ENCODE measurements at places on chromosomes 7 and 10. TPM values are rescaled to one million over a fixed set of nuclear protein-coding genes. Genes with fewer than 3 reads are reported as not detected.

NKX2-3 gene
- not detected for total RNA-seq

UPK3B gene
- total RNA-seq, result 3.4 TPM

GPNMB gene
- 1.1 TPM for total RNA-seq

GRCh38 chr10:110759523-110759922 is 112.2 kb upstream of the PDCD4 start:
- no peak for DNase-seq

GRCh38 chr7:1993776-1994740 is 238.7 kb downstream of the MAD1L1 start:
- no peak for DNase-seq

- no peak for DNase-seq
These were observed 336.3 kb upstream of the MAGI2 start for GRCh38 chr7:79789584-79790345.

Measured in activated B cell treated with CpG ODN at 0.5 μM for 24 hours (primary cell).